A549 treated with RU486 at 1 μM for 4 hours (cell line): ENCODE measurements at places on chromosomes 7 and 10. TPM values are rescaled to one million over a fixed set of nuclear protein-coding genes. Genes with fewer than 3 reads are reported as not detected.

Gene SPRN
- total RNA-seq, result 0.11 to 0.28 TPM (median 0.15 TPM) in 5 replicates

Gene CDHR1
- 0.03 to 0.13 TPM (median 0.07 TPM) in 5 replicates for total RNA-seq

Gene PDIA4
- total RNA-seq, result 174 to 189 TPM (median 181 TPM) in 5 replicates

Gene COBL
- total RNA-seq, result 4.2 to 5.5 TPM (median 4.9 TPM) in 5 replicates

Gene ELAPOR2
- total RNA-seq, result 0.06 to 0.17 TPM in 2 of 5 replicates, not detected in the others

Gene NPY4R2
- total RNA-seq, result 14.5 to 28.2 TPM (median 22.2 TPM) in 5 replicates

Gene PTF1A
- not detected in 5 replicates for total RNA-seq

Gene CALHM1
- total RNA-seq, result not detected in 5 replicates

Gene VSTM4
- 0.29 to 0.44 TPM (median 0.36 TPM) in 5 replicates for total RNA-seq

Gene SPDYE9
- not detected in 5 replicates for total RNA-seq

Gene PDE6C
- total RNA-seq, result not detected in 5 replicates

Gene FGL2
- total RNA-seq, result not detected in 5 replicates

Gene SPOCK2
- 0.17 to 0.46 TPM (median 0.35 TPM) in 5 replicates for total RNA-seq

Gene HOXA4
- total RNA-seq, result 2.0 to 2.9 TPM (median 2.4 TPM) in 5 replicates

Gene CASP2
- 17.1 to 23.9 TPM (median 20.9 TPM) in 5 replicates for total RNA-seq

Gene TMEM196
- total RNA-seq, result not detected in 5 replicates

Gene PNLIPRP3
- total RNA-seq, result not detected in 5 replicates

Gene PDZD7
- total RNA-seq, result 0.61 to 1.1 TPM (median 0.63 TPM) in 5 replicates
